ENCODE measurements at places on chromosomes 3 and 15.

DNA sequence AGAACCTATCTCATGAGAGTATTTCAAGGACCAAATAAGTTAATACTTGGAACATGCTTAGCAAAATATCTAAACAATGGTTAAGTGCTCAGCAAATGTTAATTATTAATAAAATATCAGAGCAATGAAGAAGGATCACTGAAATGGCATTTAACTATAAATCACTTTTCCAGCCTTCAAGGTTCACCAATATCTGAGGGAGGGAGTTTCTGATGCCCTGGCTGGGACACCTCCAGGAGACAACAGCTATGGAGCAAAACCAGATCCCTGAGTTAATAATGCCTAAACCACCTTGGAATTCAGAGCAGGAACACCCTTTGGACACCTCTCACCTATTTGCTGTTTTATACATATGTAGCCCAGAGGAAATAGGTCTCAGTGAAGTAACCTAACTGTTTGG is 6.4 kb upstream of the FAM174B start:
- no peak for DNase-seq

DNA sequence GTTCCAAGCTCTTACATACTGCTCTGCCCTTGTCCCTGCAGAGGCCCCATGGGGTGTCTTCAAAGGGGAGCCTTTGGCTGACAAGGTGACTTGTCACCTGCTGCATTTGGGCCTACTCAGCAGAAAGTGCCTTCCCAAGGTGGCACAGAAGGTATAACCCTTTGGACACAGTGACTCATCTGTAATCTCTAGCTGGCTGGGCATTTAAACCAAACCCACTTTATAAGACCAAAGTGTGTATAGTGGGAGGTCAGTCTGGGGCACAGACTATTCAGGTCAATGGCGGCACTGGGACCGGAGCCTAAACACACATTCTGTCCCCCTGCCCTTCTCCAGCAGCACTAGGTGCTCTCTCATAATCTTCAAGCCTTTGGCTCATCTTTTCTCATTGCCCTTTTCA is 35.1 kb downstream of the GJD2 start:
- no peak for DNase-seq

GRCh38 chr3:1087066-1087560 is 5.7 kb upstream of the CNTN6 start:
- DNase-seq = no peak

GRCh38 chr3:69896095-69896494 is 103.4 kb upstream of the SAMMSON start:
- no peak for DNase-seq

Measured in activated T-helper 1 cell treated with anti-CD3 and anti-CD28 coated beads, Interleukin-2, amount 50 U/mL, for 16 hours (primary cell).